ENCODE measurements at places on chromosomes 3 and 15.

GRCh38 chr15:99110093-99110492 is 5.2 kb downstream of the SYNM start:
- DNase-seq: no peak

DNA sequence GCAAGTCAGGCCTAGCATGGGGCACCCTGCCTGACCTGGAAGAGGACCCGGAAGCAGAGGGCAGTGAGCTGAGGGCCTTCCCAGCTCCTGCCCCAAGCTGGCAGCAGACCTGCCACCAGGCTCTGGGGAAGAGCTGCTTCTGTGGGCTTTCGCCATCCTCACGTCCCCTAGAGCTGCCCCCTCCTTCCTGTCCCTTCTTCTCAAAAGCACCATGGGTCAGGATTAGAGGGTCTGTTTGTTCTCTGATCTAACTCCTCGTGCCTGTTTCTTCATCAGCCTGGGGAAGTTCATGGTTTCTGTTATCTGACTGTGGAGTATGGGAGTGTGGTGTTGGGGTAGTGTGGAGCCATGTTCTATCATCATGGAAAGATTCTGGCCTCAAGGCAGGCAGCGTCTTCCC is 58.4 kb upstream of the POLG start:
- no peak for DNase-seq

DNA sequence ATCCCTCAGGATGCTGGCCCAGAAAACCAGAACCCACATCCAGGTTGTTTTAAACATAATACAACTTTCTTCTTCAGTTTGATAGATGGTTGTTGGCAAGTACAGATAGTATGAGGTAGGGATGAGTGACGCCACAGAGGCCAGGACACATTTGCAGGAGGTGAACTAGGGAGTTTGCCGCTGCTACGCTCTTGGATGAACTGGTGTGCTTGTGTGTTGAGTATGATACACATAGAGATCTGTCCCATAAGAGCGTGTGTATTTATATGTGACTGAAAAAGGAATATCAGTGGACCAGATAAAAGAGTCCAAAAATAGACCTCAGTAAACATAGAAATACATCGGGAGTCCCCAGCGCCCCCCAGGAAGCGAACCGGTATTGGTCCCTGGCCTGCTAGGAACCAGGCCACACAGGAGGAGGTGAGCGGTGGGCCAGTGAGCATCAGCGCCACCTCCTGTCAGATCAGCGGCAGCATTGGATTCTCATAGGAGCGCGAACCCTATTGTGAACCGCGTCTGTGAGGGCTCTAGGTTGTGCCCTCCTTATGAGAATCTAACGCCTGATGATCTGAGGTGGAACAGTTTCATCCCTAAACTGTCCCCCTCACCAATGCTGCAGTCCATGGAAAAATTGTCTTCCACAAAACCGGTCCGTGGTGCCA is 98.1 kb downstream of the LRRK1 start:
- no peak for DNase-seq

- peak; percentile 42 for DNase-seq
Measured at GRCh38 chr3:105752791-105753415, 115.9 kb downstream of the CBLB start.

DNA sequence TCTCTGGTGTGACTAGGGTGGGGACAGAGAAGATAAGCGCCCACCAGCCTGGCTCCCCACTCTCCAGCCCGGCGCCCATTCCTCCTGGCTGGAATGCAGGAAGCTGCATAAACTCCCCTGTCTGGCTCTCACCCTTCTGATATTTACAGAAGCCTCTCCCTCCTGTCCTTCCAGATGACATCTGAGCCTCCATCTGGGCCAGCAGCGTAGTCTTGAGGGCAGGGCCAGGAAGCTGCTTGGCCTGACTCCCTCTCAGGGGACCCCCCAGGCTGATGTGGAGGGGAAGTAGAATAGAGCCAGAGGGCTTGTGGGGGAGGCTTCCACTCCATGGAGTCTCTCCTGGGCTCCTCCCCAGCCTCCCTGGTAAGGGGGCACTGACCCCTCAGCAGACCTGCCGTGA is 49.9 kb downstream of the LINGO1 start:
- no peak for DNase-seq

- peak; percentile 52 for DNase-seq
Measured at GRCh38 chr15:101481917-101482525, 7.5 kb downstream of the PCSK6 start.

GRCh38 chr15:45023659-45024225 is 747 bp downstream of the SORD start:
- peak; percentile 28 for DNase-seq

DNA sequence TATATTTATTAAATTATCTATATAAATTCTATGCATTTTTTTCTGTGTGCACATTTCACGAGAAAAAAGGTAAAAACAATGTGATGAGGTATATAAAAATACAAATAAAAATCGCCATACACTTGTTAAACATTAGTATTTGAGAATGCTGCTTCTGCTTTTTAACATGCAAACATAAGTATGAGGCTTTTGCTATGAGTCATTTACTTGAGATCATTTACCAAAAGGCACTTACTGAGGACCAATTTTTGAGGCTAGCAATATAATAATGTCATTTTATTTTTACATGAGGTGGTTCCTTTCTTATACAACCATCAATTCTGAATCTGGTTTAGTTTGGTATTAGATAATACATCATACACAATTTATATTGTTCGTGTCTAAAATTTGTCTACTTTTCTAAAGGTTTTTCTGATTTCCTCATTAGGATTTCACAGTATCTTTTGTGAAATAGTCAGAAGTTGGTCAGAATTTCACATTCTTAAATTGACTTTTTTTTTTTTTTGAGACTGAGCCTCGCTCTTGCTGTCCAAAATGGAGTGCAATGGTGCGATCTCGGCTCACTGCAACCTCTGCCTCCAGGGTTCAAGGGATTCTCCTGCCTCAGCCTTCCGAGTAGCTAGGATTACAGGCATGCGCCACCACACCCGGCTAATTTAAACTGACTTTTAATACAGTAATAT is 25.6 kb downstream of the DCUN1D1 start:
- no peak for DNase-seq

- DNase-seq: no peak
Measured at GRCh38 chr3:102084006-102084405, 234.7 kb downstream of the NFKBIZ start.

DNA sequence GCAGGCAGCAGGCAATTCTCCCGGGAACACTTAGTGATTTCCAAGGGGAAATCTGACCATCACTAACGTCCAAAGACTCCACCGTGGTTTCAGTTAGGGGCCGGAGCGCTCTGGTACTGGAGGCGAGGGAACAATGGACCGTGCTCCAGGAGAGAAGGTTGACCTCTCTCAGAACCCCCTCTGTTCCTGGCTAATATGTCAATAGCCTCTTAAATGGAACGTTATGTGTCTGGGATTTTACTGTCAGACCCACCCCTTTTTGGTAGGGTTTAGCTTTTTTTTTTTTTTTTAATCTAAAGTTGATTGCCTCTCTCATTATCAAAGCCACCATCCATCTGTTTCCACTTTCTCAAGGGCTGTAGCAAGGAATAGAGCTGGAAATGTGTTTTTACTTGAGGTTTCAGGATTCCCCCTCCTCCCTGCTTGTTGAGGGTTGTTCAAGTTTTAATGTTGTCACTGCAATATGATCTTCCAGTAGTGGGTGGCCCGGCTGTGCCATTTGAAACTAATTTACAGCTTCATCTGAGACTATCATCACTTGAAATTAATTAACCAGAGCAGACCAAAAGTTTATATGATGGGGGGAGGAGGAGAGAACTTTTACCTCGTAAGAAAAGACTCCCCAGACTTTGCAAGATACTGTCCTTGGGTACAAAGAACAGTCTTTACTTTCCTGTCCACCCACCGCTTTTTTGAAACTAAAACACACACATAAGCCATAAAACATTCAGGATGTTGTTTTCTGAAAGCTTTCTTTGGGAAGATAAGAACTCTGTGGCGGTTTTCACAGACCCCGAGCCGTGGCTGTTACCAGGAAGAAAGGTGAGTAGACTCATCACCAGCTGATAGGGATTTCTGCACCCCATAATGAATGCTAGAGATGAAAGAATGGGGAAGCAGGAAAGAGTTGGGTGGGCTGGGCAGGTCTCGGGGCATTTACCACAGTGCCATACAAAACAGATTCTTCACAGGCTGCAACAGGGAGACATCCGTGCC is 187.8 kb downstream of the UACA start:
- no peak for DNase-seq

DNA sequence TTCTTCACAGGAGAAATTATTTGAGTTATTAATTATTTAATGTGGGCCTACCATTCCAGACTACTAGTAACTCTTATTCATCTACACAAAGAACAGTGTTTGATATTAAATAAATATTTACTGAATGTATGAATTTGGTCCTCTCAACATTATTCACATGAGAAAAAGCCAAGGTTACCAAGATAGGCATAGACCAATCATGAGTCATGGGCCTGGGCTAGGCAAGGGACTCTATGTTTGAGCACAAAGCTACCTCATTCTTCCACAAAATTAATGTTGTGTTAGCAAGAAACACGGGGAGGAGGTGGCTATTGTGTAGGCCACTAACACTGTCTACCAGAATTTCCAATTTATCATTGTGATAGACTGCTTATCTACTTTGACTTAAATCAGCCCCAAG is 115.7 kb downstream of the SERPINI1 start:
- DNase-seq: peak; percentile 23

DNA sequence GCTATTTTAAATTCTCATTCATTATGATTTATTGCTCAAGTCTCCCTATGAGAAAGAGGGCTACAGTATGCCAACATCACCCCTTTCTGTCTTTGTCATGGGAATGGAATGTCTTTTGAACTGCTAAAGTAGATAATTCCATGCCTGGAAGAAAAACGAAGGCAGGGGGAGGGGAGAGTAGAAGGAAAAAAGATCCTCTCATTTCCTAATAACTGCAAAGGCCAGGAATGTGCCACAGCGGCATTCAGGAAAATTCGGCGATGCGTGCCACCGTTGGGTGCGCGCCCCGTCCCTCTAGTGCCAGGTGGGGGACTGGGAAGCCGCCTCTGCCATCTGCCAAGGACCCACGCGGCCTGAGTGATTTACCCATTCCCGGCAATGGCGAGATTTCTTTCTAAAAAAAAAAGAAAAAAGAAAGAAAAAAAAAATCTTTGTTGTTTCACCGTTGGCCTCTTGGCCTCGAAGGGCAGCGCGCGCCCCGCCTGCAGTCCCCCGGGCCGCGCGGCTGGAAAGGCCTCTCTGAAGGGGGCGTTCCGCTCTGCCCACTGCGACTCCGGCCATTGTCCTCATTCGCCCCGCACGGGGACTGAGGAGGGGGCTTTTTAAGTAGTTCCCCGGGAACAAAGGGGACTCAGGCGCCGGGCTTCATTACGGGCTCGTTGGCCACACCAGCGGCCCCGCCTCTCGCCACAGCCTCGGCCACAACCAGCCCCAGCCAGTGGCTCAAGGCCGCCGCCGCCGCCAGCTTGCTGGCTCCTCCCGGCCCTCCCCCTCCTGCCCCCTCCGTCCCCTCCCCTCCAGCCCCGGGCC is 54.5 kb downstream of the CPN2 start:
- DNase-seq: peak; percentile 89

GRCh38 chr3:20056725-20057611 is 16.7 kb downstream of the KAT2B start:
- DNase-seq: peak; percentile 99

- DNase-seq: no peak
Measured at GRCh38 chr3:30713885-30714503, 107.6 kb downstream of the TGFBR2 start.

DNA sequence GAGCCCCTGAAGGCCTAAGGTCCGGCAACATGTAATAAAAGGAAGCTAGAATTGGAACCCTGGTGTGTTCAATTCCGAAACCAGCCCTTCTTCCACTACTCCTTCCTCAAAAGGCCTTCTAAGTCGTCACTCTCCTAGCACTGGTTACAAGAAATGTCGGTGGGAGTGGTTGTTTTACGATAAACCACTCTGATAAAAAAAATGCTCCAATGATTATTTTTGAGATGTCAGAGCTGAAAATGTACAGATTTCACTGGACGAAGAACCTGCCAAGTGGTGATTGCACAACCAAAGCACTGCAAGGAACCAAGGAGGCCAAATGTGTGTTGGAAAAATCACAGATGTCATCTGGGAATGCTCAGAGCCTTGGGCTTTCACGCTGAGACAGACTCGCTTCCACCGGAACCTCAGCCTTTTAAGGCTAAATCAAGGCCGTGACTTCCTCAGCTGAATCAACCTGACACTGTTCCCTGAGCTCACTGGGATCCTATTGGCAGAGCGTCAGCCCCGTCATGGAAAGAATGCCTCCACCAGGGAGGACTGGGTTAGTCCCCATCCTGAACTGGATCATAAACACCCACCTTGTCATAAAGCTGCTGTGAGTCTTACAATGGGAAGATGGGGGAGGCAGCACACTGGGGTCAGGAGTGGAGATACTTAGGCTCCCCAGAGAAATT is 108.1 kb upstream of the THBS1 start:
- no peak for DNase-seq
